ENCODE measurements at places on chromosomes 12 and 14.

DNA sequence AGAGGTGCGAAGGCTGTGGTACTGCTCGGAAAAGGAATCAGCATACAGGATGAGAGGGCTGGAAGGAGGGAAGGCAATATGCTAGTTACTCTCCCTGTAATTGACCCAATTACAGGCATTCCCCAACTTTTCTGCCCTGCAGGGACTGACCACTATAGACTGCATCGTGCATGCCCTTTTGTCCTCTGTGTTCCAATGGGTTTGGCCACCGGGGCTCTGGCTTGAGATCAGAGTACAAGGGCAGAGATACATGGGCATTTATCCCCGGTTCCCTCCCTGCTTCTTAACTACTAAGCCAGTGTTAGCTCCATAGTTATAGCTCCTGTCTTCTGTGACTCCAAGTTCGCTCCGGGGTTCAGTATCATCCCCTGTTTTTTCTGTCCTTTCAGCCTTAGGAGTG lies 59.7 kb downstream of the GTF2A1 start:
- DNase-seq, result no peak

- no peak for DNase-seq
These were observed 486.5 kb downstream of the EGLN3 start for GRCh38 chr14:33464254-33464962.

DNA sequence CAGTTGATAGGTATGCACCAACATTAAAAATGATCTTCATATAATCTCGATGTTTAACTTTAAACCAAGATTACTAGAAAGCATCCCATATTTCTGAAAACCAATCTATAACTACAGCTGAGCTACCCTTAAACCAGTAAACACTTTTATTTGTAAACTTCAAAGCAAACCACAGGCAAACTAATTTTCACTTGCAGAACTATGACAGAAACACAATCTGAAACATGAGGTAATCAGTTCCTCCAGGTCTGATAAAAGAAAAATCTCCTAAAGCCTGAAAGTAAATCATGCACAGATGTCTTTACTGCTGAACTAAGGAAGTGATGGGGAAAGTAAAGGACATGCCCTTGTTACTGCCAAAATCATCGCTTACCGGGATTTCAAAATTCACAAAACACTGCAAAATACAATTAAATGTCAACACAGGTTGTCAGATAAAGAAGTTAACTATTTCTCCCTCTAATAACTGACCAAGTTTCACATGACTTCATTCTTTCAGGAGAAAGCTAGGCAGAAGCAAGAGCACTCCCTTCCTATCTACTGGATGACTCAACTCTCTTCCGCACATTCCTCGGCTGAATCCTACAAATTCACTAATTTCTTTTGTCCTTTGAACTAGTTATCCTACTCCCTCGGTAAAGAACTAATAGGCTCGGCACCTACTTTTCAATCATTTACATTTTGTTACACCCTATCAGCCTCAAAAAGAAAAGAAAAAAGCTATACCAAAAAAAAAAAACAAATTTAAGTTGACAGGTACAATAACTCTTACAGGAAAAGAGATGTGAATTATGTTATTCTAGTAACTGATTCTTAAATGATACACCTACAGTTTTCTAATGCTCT lies 1.4 kb downstream of the EEA1 start:
- DNase-seq, result no peak

- DNase-seq, result no peak
These were observed 2.8 kb downstream of the LBHD2 start for GRCh38 chr14:103086771-103087342.

DNA sequence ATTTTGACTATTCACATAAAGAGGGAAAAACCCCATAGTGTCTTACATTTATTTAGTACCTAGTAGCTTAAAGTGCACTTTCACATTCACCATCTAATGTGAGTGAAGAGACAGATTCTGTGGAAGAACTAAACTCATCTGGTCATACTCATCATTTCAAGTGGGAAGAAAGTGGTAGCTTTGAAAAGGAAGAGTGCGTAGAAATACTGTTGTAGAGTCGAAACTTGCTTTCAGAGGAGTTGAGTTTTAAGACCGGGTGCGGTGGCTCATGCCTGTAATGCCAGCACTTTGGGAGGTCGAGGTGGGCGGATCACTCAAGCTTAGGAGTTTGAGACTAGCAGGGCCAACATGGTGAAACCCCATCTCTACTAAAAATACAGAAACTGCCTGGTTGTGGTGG lies 222.2 kb downstream of the ERC1 start:
- no peak for DNase-seq

- DNase-seq, result no peak
These were observed 149.2 kb upstream of the SYT10 start for GRCh38 chr12:33588725-33589405.

DNA sequence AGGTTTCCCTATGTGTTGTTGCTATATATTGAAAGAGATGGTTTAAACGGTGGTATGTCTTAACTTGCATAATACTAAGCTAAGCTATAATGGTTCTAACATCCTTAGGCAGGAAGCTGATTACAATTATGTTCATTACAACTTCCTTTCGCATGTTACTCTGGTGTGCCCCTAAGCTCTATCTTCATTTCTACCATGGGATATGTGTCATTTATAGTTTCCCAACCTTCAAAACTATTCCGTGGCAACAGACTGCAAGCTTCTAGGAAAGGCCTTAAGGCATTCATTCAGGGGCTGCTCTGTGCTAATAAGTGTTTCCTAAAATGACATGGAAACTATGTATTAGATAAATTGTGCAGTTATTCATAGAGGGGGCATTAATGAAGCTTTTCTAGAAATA lies 294.6 kb downstream of the GXYLT1 start:
- DNase-seq, result no peak

- no peak for DNase-seq
These were observed 25.7 kb downstream of the JKAMP start for GRCh38 chr14:59510001-59510400.

DNA sequence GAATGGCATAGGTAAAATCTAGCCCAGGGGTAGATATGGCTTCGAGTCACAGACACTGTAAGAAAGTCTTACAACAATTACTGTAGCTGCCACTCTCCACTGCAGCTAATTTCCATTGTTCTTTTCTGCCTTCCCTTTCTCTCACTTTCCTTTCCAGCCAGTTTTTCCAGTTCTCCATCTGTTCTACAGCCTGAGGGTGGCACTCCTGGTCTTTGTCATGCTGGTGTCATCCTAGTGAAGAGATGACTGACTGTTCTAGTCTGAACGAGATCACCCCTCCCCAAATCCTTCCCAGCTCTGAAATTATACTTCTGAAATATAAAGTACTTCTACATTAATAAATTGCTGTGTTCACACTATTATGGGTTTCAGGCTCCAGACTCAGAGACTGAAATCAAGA lies 74.2 kb upstream of the CSRP2 start:
- DNase-seq, result no peak

DNA sequence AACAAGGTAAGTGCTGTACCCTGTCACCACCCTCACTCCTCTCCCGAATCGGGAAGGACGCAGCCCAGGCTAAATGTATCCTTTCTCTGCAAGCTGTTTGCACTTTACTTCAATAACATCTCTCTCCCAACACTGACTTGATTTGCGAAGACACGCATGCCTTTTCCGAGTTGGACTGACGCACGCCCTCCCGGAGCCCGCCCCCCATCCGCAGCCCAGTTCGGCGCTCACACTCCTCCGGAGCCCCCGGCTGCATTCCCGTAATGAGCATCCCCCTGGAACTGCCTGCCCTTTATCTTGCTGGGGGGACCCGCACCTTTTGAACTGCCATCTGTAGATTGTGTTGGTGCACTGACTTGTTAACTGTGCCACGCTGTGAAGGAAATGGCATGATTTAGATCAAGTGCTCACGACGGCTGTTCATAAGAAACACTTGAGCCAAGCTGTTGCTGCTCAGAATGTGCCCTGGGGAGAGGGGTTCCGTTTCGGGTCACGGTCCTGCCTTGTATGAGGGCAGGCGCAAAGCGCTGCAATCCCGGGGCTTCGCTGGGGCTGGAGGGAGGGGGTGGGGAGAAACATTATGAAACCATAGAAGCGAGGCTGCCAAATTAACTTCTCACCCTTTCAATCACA lies 176.6 kb upstream of the CDKN3 start:
- no peak for DNase-seq

DNA sequence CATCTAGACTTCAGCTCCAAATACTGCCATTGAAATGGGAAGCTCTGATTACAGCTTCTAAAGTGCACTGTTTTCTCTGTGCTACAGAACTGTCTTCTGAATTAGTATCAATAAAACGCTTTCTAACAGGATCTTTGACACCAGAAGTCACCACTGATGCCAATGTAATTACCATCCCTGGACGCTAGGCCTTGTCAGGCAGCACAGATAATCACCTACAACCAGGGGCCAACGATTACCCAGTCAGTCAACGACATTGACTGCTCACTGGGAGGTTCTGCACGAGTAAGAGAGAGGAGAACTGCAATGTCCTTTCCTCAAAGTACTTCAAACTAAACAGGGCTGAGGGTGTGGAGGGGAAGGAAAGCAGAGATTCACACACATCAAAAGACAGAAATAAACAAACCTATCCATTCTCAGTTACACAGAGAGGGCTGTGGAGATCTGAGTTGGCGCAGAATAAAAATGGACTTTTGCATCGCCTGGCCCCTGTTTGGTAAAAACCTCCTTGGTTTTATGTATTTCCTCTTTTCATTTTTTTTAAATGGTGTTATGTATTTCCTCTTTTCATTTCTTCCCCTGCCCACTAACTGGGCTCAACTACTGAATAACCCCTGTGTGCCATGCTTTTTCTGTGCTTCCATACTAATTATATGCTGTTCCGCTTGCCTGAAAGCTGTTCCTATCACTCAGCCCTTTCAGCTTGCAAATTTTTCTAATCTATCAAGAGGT lies 492.2 kb downstream of the APAF1 start:
- no peak for DNase-seq

- no peak for DNase-seq
These were observed 136.8 kb downstream of the TTC8 start for GRCh38 chr14:88961214-88961613.

DNA sequence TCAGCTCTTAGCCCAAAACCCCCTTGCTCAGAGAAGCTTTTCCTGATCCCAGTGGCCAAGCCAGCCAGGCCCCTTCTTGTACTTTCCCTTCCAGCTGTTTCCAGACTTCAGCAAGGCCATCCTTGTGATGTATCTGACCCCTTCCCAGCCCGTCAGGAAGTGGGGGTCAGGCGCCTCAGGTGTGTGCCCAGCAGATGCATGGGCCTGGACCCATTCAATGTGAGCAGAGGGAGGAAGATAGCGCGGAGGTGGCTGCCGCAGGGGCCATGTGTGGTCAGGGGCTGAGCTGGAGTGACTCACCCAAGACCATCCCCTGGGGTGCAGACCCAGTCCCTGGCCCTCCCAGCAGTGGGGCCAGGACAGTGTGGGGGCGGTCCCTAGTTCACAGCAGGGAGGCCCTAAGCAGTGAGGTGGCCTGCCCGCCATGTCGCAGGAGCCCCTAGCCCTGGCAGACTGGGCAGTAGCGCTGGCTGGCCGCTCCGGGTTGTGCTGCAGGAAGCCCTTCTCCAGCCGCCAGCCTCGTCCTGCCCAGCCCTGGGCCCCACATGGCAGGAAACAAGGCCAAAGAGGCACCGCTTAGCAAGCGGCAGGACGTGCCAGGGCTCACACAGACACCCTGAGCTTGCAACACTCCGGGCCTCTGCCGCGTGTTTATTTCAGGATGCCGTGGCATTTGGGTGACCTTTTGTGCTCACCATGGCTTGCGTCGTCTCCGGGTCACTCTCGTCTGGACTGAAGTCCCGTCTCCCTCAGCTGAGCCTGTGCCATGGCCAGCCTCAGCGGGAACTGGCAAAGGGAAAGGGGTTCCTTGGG lies 12.0 kb downstream of the ADSS1 start:
- no peak for DNase-seq

GRCh38 chr14:63282997-63283883 lies 35.5 kb downstream of the GPHB5 start:
- no peak for DNase-seq

DNA sequence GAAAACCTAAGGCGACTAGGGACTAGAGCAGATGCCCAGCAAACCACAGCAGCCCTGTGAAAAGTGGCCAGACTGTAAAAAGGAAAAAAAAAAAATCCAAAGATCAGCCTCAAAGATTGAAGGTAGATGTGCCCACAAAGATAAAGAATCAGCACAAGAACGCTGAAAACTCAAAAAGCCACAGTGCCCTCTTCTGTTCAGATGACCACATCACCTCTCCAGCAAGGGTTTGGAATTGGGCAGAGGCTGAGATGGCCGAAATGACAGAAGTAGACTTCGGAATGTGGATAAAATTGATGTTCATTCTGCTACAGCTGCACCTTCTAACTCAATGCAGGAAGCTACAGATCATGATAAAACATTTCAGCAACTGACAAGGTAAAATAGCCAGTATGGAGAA lies 154.4 kb downstream of the GPHN start:
- no peak for DNase-seq

DNA sequence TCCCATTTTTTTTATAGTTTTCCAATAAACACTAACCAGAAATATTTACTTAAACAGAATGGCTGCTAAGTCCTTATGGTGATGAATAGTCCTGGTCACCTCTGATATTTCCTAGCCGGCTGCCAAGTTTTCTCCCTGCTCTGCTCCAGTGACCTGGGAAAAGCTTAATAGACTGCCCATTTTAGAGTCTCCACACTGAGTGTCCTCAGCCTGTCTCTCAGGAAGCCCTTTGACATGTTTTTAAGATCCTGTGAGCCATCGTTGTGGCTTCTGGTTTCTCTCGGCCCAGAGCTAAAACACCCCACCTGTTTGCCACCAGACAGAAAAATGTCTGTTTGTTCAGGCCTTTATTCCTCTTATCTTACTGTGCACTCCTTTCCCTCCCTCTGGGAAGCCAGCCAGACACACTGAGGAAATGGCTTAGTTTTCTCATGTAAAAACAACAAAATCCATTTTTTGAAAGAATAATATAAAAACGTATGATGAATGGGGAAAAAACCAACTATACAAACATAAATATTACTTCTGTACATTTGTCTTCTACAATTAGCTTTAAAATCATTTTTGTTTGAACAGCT lies 25.4 kb upstream of the ALDH2 start:
- DNase-seq, result no peak

GRCh38 chr12:29070309-29070708 lies 78.8 kb upstream of the FAR2 start:
- DNase-seq, result no peak

GRCh38 chr14:36028218-36028617 lies 148.3 kb downstream of the PTCSC3 start:
- no peak for DNase-seq

GRCh38 chr12:50597200-50598195 lies 92.7 kb downstream of the DIP2B start:
- peak; percentile 53 for DNase-seq

GRCh38 chr12:113075137-113075683 lies 18.7 kb downstream of the DTX1 start:
- no peak for DNase-seq
